ENCODE measurements at places on chromosomes 1 and 21.

DNA sequence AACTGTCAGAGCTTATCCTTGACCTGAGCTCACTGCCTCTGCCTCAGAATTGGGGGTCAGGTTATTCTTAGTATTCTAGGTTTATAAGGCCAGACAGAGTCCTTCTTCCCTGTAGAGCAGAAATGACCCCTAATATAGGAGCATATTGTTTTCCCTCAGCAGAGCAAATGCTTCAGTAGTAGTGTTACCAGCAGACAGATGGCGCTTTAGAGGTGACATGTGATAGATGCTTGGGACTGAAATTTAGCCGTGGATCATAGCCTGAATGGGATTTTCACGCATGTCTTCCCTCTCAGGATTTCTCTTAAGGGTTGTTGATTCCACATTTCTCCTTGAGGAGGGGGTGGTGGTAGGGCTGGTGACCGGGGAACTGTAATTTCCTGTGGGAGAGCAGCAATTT lies 24.5 kb downstream of the ADARB1 start:
- peak; percentile 52 for DNase-seq

DNA sequence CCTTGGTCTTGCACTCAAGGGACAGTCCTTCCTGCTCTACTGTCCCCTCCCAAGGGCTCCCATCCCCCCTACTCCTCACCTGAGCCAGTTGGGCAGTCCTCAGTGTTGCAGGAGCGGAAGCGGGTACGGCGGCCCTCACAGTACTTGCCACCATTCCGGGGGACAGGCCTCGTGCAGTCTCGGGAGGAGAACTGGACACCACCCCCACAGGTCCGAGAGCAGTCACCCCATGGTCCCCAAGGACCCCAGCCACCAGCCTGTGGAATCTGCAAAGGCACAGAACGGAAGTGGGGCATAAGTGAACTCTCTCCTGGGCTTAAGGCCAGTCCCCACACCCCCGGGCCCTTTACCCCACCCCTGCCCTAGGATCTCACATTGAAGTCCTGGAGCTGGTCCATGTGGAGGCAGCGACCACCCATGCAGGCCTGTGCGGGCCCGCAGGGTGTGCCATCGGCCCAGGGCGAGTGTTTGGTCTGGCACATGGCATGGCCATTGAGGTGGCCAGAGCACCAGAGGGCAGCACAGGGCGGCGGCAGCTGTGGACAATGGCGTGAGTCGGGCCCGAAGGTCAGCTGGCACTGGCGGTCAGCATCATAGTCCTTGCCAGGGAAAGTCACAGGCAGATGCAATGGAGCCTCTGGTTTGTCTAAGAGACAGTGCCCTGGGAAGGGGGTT lies 5.2 kb downstream of the ADAMTS4 start:
- DNase-seq = no peak

GRCh38 chr1:167522246-167522645 lies 3.9 kb upstream of the CD247 start:
- no peak for DNase-seq

DNA sequence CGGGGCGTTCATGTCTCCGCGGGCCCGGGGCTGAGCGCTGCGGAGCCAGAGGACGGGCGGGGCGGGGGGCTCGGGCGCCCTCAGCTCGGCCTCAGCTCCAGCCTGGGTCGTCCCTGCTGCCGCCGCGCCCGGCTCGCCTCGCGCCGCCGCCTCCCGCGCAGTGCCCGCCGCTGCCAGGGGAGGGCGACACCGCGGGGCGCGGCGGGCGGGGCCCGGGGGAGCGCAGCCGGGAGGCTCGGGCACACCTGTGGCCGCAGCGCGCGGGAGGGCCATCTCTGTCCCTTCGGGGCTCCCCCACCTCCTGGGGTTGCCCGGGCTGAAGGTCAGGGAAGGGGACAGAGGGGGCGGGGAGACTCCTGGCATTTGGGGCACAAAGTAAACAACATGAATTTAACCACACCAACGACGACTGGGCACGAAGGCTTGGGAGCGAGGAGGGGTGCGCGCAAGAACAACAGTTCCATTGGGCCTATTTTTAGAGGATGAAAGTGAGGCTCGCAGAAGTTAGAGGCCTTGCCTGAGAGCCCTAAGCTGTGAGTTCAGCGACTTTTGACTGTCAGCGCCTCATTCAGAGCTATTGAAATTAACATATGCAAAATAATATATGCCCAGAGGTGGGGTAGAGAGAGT lies at the start of gene FAM131C:
Gene FAM131C (minus strand): TSS at position 162 of the 630 bp plus-strand sequence. CDS start 209 bp downstream, outside the sequence.
- DNase-seq = no peak

- peak; percentile 94 for DNase-seq
Observed at GRCh38 chr1:156920233-156921052, at the start of gene LRRC71. TSS of gene LRRC71 (plus strand) at chr1:156920632. CDS start at chr1:156920804, 172 bp downstream.

- no peak for DNase-seq
Observed at GRCh38 chr1:11746092-11746491, 10.2 kb downstream of the AGTRAP start.

- DNase-seq = peak; percentile 50
Observed at GRCh38 chr1:204465546-204466415, 28.8 kb downstream of the PIK3C2B start.

GRCh38 chr21:17231124-17231523 lies 281.7 kb upstream of the CXADR start:
- no peak for DNase-seq

DNA sequence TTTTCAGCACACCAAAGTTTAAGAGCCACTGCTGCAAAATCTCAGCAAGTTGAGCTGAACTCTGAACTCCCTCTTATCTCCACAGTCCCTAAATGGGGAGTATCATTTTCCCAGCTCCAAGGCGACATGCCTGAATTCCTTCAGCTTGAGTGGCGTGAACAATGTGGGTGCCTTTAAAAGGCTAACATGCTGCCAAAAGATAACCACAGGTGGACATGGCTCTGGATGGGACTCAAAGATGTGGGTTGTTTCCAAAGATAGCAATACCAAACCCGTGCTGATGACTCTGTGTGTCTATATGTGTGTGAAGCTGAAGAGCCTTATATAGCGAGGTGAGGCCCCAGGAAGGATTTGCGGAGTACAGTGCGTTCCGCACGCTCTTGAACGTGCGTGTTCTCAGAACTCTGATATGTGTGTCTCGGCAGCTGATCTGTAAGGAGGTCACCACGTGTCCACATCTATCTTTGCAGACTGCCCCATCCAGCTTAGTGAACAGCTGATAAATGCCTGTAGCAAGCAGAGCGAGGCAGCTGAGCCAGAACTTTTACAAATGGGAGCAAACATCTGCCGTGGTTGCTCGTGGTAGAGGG lies 189.2 kb downstream of the DYRK1A start:
- no peak for DNase-seq

DNA sequence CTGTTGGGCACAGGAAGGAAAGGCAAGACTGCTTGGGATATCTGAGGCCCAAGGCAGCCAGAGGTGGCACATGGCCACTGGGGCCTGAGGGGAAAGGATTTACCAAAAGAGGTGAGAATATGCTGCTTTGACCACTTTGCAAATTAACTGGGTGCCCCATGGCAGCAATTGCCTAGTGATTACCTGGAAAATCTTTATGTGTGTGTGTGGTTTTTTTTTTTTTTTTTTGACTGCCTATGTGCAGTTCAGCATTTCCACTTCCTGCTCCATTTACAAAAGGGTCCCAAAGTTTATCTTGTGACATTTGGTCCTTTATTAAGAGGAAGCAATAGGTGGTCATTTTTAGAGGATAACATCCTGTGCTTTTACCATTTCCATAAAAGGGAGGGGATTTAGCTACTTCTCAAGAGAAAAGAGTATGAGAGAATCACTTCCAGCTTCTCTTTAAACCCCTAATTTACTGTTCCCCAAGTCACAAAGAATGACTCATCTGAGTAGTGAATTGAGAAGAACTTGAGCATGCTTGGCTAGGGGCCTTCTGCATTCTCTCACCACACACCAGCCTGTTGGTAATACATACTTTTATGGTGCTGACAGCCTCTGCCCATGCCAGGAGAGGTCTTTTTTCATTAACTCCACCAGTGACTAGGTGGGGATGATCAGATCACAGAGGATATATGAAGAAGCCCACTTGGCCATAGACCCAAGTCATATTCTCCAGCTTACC lies 52.1 kb downstream of the SYDE2 start:
- DNase-seq = no peak

- DNase-seq = peak; percentile 86
Observed at GRCh38 chr1:208077232-208078075, 166.5 kb upstream of the CD34 start.

GRCh38 chr1:8015809-8016165 lies 10.3 kb downstream of the ERRFI1 start:
- peak; percentile 14 for DNase-seq

DNA sequence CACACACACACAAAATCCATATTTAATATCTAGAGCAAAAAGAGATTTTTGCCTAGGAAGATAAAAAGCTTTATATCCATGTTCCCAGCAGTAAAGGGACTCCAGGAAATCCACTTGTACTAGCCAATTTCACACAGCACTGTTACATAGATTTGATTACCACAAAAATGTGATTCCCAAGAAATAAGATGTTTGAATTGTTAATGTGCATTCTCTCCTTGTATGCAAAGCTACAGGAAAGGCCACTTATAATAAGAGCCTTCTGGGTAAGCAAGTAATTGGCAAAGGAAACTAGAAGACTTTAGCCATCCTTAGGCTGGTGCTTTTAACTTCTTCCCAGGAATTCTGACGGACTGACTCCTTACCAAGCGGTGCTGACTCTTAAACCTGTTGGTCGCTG lies 89.3 kb downstream of the LBR start:
- no peak for DNase-seq

GRCh38 chr1:89285745-89286380 lies 13.2 kb upstream of the GBP5 start:
- DNase-seq = no peak

DNA sequence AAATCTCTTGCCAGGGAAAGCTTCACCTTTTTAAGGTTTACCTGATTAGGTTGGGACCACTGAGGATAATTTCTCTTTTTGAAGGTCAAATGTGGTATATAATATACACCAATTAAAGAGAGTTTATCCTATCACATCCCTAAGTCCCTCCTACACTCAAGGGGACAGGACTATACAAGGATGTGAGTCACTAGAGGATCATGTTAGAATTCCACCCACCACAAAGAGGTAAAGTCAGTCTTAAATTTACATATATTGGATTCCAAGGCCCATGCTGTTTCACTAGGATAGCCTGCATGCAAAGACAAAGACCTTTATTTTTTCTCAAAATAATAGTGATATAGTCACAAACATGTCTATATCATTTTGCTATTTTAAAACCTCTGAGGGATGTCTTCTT lies 164.4 kb downstream of the GIPC2 start:
- no peak for DNase-seq

DNA sequence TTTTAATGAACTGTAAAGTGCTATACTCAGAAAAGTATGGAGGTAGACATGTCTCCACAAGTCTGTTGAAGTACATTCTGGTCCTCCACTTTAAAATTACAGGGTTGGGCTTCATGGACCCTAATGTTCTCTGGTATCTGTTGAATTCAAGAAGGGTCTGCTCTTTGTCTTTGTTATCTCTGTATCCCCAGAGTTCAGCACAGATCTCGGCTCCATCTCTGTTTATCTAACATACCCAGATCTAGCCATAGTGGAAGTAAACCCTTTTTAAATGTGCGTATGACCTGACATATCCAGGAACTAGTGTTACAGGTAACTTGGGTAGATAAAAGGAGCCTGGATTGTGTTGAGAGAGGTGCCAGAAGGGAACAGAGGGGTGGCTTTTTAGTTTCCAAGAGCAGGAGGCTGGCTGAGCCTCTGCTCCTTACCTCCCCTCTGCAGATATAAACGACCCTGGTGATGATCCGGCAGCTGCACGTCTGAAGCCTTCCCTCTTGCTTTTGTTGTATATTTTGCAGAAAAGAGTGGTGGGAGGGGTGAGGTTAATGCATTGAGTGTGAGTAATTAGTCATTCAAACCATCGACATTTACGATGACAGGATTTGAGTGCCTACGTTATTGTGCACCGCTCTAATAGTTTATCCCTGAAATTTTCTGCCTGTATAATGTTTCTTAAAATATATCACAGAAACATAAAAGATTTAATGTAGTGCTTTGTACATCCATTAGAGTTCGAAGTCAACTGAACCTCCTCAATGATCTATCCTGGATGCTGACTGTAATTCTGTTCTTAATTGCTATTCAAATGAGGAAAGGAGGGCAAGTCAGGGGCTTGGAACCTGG lies 30.8 kb downstream of the ELAVL4 start:
- DNase-seq = no peak

GRCh38 chr1:27455139-27455811 lies 34.7 kb downstream of the WASF2 start:
- no peak for DNase-seq

DNA sequence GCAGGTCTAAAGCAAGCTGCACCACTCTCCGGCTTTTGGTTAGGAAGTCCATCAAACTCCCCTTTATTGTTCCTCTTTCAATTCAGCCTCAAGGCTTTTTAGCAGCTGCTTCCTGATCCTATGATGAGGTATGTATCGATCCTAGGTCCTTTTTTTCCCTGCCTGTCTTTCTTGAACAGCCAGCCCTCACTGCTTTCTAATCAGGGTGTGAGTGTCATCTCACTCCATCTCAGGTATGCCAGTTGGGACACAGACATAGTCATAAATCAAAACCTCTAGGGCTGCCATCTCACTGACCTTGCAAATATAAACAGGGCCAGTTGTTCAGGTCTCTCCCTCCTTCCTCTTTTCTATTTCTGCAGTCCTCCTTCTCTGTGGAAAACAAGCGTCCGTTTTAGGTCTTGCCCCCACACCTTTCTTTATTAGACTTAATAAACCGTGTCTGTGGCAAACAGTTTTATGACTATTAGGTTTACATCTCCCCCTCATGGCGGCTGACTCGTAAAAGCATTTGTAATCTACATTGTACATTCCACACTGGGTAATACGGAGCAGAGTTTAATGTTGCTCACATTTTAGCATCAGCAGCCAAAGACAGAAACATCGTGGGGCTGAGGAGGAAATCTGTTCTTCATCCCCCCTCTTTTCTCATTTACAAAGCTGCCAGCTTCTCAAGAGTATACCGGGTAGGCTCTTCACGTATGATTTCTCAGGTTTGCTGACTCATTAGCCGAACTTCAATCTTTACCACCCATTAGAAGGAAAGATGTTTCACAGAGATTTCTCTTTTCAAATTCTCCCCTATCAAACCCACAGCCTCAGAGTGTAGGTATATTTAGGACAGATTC lies 11.6 kb downstream of the STYXL2 start:
- DNase-seq = no peak

- no peak for DNase-seq
Observed at GRCh38 chr1:90671741-90672140, 45.4 kb downstream of the BARHL2 start.

GRCh38 chr1:43606624-43607023 lies 43.3 kb upstream of the KDM4A start:
- no peak for DNase-seq

DNA sequence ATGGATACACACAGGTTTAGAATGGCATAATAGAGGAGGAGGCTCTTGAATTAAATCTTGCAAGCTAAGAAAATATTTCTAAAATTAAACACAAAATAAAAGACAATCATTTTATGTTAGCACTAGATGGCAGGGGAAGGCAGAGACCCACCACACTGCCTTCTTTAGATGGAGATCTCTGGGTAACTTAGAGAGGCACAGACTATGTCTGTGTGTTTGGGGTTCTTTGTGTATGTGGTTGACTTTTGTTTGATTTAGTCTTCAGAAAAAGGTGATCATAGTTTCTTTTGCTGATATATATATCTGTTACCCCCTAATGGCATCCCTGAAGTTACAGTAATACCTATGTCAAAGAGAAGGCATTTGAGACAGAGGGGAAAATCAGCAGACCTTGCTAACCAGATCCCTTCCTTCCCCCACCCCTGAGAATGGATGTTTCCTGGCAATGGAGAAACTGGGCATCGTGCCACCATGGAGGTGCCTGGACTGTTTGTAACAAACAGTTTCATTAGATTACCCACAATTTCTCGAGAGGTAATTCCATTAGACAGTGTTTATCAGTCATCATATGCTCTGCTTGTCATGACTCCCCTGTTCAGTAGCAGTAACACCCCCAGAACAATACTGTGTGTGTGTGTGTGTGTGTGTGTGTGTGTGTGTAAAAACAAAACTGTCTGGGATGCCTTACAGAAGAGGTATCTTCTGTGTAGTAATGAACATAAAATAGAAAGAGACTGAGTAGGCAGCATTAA lies 228.3 kb upstream of the DEPDC1 start:
- DNase-seq = no peak
